Stimulated activated CD4-positive, alpha-beta T cell treated with anti-CD3 and anti-CD28 coated beads, Interleukin-15, amount 100 ng/mL, for 24 hours (primary cell): ENCODE measurements at places on chromosomes 1 and 21.
A peak's percentile ranks its signal among the peaks of the same experiment; 100 is the strongest.

DNA sequence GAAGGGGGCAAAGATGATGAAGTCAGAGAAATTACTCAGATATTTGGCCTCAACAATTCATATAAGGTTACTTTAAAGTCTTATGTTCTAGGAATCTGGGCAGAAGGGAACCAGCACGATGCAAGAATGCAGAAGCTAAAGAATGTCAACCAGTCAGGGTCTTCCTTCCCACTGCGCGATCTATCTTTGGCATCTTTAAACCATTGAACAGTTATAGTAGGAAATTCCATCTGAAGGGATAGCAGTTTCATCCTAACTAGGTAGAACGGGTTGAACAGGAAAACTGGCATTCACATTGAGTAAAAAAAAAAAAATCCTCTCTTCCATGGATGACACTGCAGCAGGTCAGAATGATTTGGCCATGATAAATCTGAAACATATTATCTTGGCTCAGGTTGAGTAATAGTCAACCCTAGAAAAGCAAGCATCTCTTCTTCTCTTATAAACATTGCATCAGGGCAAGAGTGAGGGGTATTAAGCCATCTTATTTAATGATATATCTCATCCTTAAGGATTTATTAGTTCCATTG, 6.3 kb downstream of the CRCT1 start:
- no peak for DNase-seq

DNA sequence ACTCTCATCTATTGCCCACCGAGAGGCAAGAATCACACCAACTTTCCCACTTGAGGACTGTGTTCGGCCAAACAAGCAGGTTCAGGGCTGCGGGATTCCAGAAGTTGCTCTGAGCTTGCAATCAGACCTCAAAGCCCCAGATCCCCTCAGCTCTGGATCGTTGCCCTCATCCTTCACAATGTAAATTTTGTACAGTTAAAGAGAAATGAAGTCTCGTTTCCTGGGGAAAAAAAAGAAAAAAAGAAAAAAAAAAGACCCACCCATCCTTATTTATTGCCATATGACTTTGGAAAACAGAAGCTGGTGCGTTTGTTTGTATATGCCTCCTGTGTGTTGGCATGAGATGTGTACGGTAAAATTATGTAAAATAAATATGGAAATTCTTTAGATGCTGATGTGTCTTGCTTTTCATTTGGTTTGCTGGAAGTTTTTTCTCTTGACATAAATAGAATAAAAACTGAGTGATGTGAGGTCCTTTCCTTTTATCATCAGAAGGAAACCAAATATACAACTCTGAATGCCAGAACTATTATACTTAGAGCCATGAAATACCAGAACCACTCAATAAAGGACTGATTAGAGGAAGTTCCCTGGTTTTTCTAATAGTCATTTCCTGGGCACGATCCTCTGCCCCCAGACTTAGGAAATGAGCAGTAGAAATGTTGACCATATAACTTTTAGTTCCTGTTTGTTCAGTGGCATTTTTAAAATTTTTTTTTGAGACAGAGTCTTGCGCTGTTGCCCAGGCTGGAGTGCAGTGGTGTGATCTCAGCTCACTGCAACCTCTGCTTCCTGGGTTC, 48.7 kb downstream of the LHX4 start:
- DNase-seq: no peak

- DNase-seq: no peak
Observed at GRCh38 chr1:208088319-208088718, 155.9 kb downstream of the PLXNA2 start.

- DNase-seq: no peak
Observed at GRCh38 chr1:41528106-41528505, 43.6 kb upstream of the EDN2 start.

- peak; percentile 32 for DNase-seq
Observed at GRCh38 chr21:42654179-42654912, 925 bp downstream of the PDE9A start.

DNA sequence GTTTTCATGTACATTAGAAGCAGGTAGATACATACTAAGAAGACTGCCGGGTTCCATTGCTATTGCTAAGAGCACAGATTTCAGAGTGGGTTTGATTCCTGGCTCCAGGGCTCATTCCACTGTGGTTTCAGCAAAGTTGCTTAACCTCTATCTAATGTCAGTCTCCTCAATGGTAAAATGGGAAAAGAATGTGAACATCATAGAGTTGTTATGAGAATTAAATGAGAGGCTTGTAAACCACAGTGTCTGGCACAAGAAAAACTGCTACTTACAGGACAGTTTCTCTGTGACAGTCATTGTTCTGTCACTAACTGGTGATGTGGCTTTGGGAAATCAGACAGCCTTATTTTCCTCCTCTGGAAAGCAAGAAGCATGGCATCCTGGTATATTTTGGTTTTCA, 10.7 kb upstream of the PLXNA2 start:
- no peak for DNase-seq

DNA sequence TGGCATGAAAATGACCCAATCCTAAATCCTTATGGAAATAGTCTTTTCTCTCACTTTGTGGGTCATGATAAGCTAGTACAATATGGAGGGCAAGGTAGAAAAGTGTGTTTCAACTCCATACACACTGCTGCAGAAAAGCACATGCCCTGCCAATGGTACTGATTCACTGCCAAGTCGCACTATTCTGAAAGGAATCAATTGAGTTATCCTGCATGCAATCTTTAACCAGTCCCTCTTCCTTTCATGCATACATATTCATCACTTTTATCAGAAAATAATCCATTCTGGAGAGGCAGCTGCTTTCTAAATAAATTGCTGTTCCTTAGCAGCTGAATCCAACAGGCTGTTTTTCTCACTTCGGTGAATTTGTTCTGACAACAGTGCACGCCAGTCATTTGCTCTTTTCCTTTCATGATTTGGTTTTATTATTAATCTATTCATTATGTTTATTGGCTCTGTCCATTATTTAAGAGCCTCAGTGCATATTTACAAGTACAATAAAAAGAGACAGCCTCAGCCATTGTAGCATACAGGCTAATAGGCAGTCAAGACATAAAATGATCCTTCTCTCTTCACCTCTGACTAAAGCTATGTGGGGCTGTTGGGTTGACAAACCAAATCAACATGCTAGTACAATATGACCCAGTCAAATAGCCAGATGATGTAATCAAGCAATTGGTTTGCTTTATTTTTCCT, 108.8 kb downstream of the CHD1L start:
- DNase-seq: no peak

- no peak for DNase-seq
Observed at GRCh38 chr1:62288224-62288623, 31.0 kb downstream of the KANK4 start.

DNA sequence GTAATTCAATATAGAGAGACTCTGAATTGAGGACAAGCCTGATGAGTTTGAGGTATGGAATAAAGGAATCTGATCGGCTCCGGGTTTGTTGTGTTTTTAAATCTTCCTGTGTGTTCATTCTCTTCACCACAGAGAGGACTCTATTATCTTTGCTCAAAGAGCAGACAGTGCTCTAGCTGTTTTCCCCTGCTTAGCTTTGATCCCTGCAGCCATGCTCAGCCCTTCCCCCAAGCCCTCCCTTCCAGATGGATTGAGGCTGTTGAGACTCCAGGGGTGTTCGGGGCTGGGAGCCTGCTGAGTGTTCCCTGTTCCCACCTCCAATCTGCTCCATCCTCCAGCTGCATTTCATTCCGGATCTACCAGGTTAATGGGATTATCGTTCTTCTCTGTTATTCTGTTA, 74.2 kb upstream of the CXADR start:
- no peak for DNase-seq

DNA sequence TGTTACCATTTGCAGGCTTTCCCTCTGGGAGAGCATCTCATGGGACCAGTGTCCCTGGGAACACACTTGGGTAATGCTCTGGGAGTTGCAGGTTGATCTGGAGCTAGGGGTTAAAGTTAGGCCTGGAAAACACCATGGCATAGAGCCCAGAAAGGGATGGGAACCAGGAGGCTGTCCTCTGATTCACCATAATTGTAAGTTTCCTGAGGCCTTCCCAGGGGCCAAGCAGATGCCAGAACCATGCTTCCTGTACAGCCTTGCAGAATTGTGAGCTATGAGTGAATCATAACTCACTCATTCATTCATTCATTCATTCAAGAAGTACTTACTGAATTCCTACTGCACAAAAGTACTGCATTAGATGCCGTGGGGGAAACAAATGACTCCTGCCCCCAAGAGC, 50.0 kb downstream of the LACTBL1 start:
- no peak for DNase-seq

DNA sequence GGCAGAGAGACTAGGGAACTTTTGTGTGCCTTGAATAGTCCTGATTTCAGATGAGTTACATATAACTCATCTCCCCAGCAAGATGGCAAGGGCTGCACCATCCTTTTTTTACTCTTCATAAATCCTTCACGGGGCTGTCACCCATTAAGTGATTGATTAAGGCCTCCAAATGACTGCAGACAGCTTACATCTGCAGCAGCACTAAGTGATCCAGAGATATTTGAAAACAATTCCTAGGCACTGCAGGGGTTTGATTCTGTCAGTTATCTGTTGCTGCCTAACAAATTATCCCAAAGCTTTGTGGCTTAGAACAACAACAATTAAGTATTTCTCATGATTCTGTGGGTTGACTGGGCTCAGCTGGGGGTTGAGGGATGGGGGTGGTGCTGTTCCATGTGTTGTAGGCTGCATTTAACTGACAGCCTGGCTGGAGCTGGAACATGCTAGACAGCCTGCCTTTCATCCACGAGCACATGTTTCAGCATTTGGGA, 19.3 kb downstream of the TEX38 start:
- DNase-seq: no peak

DNA sequence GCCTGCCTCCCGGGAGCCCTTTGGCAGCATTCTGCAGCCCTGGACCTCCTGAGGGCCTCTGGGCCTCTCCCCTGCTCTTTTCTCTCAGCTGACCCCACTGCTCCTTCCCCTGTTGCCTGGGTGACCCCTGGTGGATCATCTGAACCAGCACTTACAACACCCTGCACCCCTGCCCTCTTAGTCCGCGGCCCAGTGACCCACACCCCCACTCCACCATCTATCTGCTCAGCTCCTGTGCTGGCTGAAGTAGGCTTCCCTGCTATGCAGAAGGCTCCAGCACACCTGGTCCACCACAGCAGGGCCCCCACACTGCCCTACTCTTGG, 74.0 kb downstream of the DMRTA2 start:
- DNase-seq: no peak

GRCh38 chr1:107547363-107548155, 406.7 kb downstream of the NTNG1 start:
- DNase-seq: no peak

DNA sequence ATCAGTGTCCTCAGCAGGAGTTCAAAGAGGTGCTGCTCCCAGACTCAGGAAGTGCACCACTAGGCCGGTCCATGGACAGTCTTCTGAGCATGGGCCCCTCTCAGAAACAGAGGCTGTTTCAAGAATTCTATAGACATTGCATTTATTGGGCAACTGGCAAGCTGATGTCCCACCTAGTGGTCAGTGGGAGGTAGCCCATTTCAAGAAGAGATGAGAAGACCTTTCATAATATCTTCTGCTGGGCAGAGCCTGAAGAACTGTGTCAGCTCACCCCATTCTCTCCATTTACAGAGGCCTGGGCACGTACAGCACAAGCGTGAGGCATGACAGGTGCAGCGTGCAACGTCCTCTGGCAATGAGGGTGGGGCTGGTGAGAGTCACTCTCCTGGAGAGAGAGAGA, 216.0 kb downstream of the DYRK1A start:
- peak; percentile 11 for DNase-seq

DNA sequence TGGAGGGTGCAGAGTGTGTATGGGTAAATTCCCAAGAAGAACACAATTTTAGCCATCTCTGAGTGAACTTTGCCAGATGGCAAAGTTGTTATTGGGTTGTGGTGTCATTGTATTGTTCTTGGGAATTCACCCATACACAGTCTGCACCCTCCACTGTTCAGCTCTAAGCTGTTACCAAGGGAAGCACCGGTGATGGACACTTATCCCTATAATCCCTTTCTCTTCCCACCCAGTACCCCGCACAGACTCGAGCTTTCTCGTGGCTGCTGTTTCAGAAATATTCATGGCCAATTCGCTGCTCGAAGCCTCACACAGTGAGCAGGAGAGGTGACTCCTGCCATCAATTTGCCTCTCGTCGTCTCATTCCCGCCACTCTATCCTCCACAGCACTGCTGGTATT, 95.7 kb upstream of the PALMD start:
- DNase-seq: no peak

DNA sequence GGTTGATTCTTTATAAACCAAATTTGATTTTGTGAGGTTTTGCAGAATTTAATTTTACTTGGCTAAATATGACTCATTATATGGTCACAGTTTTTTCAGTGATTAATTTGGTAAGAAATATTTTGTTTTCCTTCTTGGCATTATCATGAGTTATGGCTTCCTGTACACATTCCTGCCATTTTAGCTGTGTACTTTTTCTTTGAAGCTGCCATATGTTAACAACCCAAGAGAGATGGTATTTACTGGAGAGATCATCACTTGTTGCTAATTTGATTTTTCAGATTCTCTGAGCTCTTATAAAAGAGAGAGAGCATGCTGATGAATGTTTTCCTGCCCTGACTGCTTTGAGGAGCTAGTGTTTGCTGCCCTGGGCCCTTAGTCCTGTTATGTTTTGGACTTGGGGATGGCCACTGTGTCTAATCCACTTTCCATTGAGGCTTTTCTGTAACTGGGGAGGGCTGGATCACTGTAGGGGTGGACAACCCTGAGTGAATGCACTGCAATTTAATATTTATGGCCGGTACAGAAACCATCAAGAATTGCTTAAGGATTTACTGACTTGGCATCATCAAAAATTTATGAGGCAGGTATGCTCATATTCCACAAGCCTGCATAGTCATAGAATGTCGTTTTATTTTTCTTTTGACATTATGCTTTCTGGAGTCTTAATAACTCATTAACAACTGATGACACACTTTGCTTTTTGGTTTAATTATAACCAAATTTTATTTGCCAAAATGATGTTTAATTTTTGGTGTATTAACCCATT, 200.9 kb downstream of the DISC1 start:
- no peak for DNase-seq

GRCh38 chr1:211652371-211652770, 23.1 kb downstream of the NEK2 start:
- DNase-seq: no peak

DNA sequence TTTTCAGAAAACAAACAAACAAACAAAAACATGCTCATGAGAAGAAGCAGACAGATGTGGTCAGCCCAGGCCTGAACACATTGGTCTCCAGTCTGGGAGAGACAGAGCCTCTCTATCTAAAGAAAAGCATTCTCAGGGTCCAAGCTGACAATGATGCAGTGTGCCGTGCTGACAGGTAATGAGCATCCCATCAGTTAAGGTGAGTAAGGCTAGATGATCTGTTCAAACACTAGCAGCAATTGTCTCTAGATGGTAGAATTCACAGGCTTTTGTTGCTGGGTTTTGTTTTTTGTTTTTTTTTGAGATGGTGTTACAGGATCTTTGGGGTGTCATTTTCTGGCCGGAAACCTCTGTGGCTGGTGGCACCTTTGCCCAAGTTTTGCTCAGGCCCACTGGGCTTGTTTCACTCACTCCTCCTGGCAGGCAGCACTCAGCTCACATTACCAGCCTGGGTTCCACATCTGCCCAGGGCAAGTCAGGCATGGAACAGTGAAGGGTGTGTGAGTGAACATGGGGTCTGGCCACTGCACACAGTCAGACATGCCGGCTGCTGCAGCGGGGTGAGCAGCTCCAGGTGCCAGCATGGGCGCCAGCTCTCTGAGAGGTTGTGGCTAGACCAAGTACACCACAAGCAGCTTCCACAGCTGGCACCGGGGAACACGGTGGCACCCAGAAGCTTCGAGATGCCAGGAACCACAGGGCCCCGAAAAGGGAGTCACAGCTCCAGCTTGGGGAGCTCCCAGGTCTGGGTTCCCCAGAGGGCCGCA, 2.5 kb upstream of the C1QA start:
- DNase-seq: no peak

GRCh38 chr1:186930238-186930637, 101.5 kb downstream of the PLA2G4A start:
- no peak for DNase-seq

- DNase-seq: no peak
Observed at GRCh38 chr1:229624521-229625070, 1.3 kb downstream of the TAF5L start.
